ENCODE measurements at places on chromosomes 3 and 15. TPM values are rescaled to one million over a fixed set of nuclear protein-coding genes. Genes with fewer than 3 reads are reported as not detected.

The CCDC54 gene
- not detected for polyA plus RNA-seq

The IQCF5 gene
- polyA plus RNA-seq: not detected

The NR1I2 gene
- polyA plus RNA-seq: not detected

The MEGF11 gene
- polyA plus RNA-seq: 10.1 TPM

The PATL2 gene
- 0.31 TPM for polyA plus RNA-seq

The GABRG3 gene
- polyA plus RNA-seq: 0.41 TPM

The GCSAM gene
- not detected for polyA plus RNA-seq

The CHAC1 gene
- 16.9 TPM for polyA plus RNA-seq

The SLC22A13 gene
- not detected for polyA plus RNA-seq

The CAND2 gene
- polyA plus RNA-seq: 10.3 TPM

The SH3GL3 gene
- polyA plus RNA-seq: 16.8 TPM

The C3orf22 gene
- polyA plus RNA-seq: not detected

The CRYGS gene
- 0.34 TPM for polyA plus RNA-seq

The HRG gene
- not detected for polyA plus RNA-seq

The PLOD2 gene
- 1.7 TPM for polyA plus RNA-seq

The MST1R gene
- 1.6 TPM for polyA plus RNA-seq

The LCTL gene
- polyA plus RNA-seq: 0.24 TPM

Measured in brain (organoid and tissue), 16 donors.